Esophagus (tissue), 2 donors: ENCODE measurements at places on chromosomes 7 and 10. TPM values are rescaled to one million over a fixed set of nuclear protein-coding genes. Genes with fewer than 3 reads are reported as not detected.

TOMM7 gene
- 249 TPM for polyA plus RNA-seq

ZNF746 gene
- 6.3 TPM for polyA plus RNA-seq

EPHA1 gene
- 74.6 TPM for polyA plus RNA-seq

MALRD1 gene
- 0.07 TPM for polyA plus RNA-seq

HOXA2 gene
- 2.3 TPM for polyA plus RNA-seq

SFXN4 gene
- 22.7 TPM for polyA plus RNA-seq

EVX1 gene
- not detected for polyA plus RNA-seq

CYP3A7 gene
- 0.02 TPM for polyA plus RNA-seq

GIMAP4 gene
- 4.6 TPM for polyA plus RNA-seq

CRPPA gene
- 0.22 TPM for polyA plus RNA-seq

PRSS2 gene
- polyA plus RNA-seq, result 3.3 TPM

OR2A12 gene
- not detected for polyA plus RNA-seq

PANK1 gene
- 2.6 TPM for polyA plus RNA-seq

HOXA6 gene
- 0.19 TPM for polyA plus RNA-seq

CALML5 gene
- 185 TPM for polyA plus RNA-seq

SPDYE9 gene
- not detected for polyA plus RNA-seq

CYREN gene
- 26.0 TPM for polyA plus RNA-seq

GCK gene
- 0.18 TPM for polyA plus RNA-seq

CLEC5A gene
- polyA plus RNA-seq, result 0.78 TPM

CALML3 gene
- polyA plus RNA-seq, result 224 TPM

CRYGN gene
- 0.01 TPM for polyA plus RNA-seq

PPA1 gene
- 220 TPM for polyA plus RNA-seq

HOXA7 gene
- polyA plus RNA-seq, result 1.5 TPM

WNT8B gene
- polyA plus RNA-seq, result not detected

SFRP5 gene
- 0.88 TPM for polyA plus RNA-seq

SLC12A9 gene
- polyA plus RNA-seq, result 13.8 TPM

POLD2 gene
- polyA plus RNA-seq, result 60.1 TPM

BLNK gene
- polyA plus RNA-seq, result 46.8 TPM

PLAC9 gene
- 5.5 TPM for polyA plus RNA-seq

GRM8 gene
- polyA plus RNA-seq, result 0.19 TPM

RAPGEF5 gene
- 6.7 TPM for polyA plus RNA-seq

GPR37 gene
- polyA plus RNA-seq, result 0.90 TPM

STEAP2 gene
- 2.1 TPM for polyA plus RNA-seq

HOXA11 gene
- not detected for polyA plus RNA-seq

POM121L12 gene
- polyA plus RNA-seq, result not detected

SDK1 gene
- polyA plus RNA-seq, result 0.47 TPM

CDK14 gene
- polyA plus RNA-seq, result 0.51 TPM

OR2A42 gene
- not detected for polyA plus RNA-seq

ERVW-1 gene
- polyA plus RNA-seq, result not detected
